ENCODE measurements at places on chromosomes 3 and 15. TPM values are rescaled to one million over a fixed set of nuclear protein-coding genes. Genes with fewer than 3 reads are reported as not detected.

POTEB3 gene
- not detected for total RNA-seq

RIOX2 gene
- 54.6 TPM for total RNA-seq

TNNC1 gene
- 8.5 TPM for total RNA-seq

PRSS50 gene
- total RNA-seq = not detected

INTS14 gene
- 41.9 TPM for total RNA-seq

LPP gene
- 0.04 TPM for total RNA-seq

ABHD2 gene
- total RNA-seq = 25.5 TPM

SI gene
- total RNA-seq = not detected

DIPK2A gene
- total RNA-seq = 18.4 TPM

LTF gene
- not detected for total RNA-seq

GRCh38 chr3:189202583-189202982 lies 30.8 kb downstream of the TPRG1 start:
- DNase-seq = no peak

DNA sequence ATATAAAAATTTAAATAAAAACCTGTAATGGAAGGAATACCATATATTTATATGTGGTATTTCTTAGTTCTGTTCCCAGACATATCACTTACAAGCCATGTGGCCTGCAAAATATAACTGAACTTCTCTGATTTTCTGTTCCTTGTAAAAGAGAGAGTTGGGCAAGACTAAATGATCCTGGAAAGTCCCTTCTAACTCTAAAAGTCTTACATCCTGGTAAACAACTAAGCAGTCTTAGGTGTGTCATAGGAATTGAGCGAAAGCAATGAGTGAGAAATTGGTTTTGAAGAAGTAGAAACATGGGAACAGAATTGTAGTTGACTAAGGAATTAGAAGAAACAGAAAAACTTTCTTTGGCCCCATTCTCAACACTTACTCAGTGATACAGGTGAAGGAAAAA lies 25.3 kb upstream of the IL20RB start:
- no peak for DNase-seq

DNA sequence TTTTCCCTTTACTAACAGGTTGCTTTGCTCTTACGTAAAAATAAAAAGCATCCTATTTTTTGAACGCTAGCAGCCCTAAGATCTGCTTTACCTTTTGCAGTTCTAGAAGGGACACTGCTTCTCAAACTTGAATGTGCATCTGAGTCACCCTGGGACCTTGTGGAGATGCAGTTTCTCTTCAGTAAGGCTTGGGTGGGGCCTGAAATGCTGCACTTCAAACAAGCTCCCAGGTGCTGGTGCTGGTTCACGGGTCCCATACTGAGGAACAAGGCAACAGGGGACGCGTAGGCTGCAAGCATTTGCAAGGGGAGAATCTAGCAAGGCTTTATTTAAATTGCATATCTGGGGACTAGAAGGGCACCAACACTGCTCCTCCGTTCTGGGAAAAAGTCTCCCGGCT lies 30.0 kb downstream of the MB21D2 start:
- no peak for DNase-seq

GRCh38 chr15:38130740-38131498 lies 121.7 kb upstream of the SPRED1 start:
- peak; percentile 72 for DNase-seq

DNA sequence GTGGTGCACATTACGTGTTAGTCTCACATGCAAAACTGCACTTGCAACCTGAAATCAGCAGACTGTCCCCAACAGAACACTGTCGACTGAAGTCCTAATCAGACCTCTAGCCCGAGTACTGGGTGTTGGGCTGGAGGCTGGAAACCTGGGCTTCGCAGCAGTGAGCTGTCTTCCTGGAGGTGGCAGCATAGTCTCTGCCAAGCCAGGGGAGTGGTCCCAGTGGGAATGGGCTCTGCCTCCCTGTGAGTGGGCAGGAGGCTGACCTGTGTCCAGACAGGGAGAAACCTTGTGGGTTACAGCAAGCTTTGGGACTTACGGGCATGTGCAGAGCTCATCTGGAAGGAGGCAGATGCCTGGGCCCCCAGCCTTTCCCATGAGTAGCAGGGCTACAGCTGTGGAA lies 38.2 kb upstream of the MYZAP start:
- DNase-seq = no peak

DNA sequence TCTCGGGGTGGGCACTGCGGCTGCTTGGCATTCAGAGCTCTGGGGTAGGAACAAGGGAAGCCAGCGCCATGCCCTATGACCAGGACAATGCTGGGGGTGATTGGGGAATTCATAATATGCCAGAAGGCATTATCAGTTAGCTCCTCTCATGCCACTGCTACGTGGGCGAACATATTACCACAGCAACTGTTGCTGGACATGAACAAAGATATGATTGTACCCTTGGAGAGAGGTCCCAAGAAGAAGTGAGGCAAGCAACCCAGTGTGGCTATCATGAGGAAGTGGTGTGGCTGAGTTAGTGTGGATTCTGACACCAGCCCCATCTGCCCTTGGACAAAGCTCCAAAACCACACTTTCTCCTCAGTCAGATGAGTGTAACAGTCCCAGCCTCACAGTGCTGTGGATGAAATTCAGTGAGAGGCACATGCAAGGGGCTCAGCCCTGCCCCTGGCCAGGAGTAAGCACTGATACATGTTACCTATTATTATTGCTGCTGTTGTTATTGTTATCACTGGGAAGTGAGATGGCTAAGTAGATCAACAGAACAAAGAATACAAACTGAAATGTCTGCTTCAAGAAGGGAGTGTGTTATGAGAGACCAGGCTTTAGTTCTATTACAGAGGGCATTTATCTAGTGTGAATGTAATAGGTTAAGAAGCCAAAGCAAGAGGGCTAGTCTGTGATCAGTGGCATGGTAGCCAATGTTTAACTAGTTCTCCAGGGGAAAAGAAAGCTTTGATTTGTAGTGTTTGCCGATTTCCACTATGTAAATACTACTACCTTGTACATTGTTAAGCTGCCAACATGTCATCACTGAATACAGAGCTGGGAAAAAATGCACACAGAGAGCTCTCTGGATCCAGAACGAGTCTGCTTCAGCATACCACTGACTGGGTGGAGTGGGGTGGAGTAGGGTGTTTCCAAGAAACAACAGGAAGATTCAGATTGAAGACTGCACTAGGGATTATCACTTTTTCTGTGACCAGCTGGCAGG lies 222.3 kb upstream of the EIF1B start:
- no peak for DNase-seq

- DNase-seq = peak; percentile 54
Measured at GRCh38 chr15:38699633-38700230, 135.1 kb upstream of the RASGRP1 start.

DNA sequence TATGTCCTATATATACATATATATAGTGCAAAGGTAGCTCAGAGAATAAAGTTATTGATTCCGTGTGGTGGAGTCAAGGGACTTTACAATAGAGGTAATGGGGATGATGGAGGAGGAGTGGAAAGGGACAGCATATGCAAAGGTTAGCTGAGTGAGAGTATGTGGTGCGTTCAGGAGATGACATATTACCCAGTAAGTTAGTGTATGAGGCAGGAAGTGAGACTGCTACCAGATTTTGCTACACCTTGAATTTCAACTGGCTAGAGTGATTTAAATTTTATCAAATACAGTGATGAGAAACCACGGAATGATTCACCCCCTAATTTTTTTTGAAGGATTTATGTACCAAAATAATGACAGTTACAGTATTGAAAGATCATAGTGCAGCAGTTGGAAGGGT lies 2.8 kb downstream of the ACTL6A start:
- no peak for DNase-seq

DNA sequence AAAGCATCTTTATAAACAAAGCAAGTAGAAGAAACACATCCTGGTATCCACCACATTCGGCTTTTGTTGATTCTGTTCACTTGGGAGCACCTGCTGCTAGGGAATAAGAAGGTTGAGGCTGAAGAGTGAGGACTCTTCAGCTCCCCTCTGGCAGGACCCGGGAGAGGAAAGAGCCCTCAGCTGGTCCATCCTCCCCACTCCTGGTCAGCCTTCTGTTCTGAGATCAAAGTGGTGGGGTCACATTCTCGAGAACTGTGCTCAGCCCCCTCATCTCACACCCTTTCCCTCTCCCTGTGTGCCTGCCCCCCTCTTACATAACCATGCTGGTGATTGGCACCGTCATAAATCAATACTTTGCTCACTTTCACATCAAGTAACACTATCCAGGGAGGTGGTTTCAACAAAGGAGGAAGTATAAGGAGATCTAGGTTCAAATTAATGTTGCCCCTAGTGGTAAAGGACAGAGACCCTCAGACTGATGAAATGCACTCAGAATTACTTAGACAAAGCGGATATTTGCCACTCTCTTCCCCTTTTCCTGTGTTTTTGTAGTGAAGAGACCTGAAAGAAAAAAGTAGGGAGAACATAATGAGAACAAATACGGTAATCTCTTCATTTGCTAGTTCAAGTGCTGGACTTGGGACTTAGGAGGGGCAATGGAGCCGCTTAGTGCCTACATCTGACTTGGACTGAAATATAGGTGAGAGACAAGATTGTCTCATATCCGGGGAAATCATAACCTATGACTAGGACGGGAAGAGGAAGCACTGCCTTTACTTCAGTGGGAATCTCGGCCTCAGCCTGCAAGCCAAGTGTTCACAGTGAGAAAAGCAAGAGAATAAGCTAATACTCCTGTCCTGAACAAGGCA lies at the start of gene NR1I2:
NR1I2 (plus strand) TSS at position 772 of the 869 bp plus-strand sequence.
- no peak for DNase-seq

DNA sequence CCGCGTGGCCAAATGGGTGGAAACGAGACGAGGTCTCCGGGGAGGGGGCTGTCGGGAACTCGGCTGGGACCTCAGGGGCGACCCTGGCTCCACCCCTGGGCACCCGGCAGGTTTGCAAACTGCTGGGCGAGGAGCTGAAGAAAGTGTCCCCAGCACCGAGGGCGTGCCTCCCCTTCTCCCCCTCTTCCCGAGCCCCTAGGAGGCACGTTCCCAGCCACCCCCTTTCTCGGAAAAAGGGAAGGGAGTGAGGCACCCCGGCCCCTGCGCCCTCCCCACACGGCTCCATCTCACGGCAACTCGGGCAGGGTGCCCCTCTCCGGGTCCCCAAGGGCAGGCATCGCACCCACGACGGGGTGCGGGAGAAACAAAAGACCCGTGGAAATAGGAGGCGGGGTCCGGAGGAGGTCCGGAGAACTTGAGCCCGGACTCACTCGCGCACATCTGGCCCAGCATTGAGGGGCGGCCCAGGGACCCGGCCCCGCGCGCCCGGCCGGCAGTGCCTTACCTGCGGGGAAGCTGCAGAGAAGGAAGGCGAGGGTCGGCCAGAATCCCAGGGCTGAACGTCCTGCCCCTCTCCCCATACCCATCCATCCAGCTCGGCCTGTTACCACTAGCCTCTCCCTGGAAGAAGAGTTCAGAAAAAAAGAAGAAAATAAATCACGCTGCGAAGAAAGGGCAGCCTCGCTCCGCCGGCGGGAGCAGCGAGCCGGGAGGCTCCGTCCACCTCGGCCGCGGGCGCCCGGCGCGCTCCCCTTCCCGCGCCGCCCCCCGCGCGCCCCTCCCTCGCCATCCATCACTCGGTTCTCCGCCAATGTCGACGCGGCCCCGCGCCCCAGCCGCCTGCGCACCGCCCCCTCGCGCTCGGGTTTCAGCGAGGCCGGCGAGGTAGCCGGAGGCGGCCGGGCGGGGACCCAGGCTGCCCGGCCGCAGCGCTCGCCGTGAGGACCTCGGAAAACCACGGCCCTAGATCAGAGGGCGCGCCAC lies 16.3 kb downstream of the RGMA start:
- peak; percentile 93 for DNase-seq

DNA sequence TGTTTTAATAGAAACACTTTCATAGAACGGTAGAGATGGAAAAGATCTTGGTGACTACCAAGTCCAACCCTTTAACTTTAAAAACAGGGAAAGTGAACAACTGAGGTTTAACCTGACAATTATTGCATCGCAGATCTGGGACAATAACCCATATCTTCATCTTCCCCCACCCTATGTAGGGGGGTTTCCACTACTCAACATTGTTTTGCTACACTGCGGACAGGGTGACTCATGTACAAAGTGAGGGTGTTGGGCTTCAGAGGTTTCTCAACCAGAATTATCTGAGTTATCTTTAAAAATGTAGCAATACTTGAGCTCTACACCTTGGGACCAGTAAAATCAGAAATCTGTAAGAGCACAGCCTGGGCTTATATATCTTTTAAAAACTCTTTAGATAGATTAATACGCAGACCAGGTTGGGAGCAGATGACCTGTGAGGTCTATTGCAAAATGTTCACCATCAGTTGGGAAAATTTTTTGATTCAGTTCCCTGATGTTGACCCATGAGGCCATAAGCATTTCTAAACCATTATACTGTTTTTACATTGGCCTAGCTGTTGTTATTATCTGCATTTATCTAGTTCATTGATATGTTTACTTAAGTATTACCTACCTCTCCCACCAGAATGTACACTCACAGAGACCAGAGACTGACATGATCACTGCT lies 103.6 kb upstream of the ICE2 start:
- no peak for DNase-seq

GRCh38 chr3:150170852-150171520 lies 200.3 kb upstream of the PFN2 start:
- DNase-seq = peak; percentile 88

DNA sequence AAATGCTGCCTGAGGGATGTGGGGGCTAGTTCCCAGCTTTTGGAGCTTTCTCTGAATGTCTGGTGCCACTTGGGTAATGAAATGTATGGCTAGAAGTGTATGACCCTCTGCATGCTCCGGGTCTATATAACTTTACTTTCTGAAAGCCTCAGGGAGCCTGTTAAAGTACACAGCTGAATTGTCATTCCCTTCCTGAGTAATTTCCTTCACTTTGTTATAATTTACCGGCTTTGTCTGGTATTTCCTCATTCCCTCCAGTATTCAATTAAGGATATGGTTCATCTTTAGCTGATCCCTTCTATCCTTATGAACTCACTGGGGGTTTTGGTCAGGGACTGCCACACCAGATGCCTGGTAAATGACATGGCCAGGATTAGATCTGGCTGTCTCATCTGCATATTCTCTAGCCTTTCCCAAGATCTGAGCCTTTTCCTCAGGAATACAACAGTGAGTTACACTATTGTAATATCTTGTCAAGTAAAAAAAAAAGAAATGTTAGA lies 620.3 kb downstream of the ZPLD1 start:
- DNase-seq = no peak

DNA sequence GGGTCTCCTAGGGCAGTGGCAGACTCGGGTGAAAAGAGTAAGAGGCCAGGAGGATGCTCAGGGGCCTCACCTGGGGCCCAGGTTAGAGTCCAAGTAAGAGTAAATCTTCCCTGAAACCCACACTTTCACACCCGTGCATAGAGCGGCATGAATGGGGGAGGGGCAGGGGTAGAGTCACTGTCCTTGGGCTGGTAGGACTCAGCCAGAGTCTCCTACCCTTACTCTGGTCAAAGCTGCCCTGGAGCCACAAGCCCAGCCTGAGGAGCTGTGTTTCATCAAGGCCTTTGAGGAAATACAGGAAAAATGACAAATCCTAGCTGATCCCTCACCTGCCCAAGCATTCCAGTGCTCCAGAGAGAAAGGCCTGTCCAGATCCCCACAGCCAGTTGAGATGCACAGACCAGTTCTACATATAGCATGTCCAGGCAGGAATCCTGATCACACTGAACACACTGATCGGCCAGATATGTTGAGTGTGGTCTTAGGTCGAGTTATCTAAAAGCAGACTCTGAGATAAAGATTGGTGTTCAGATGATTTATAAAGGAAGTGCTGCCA lies 16.7 kb upstream of the CTNNB1 start:
- no peak for DNase-seq

GRCh38 chr3:192332386-192333291 lies 394.7 kb downstream of the FGF12 start:
- no peak for DNase-seq

GRCh38 chr3:141632779-141633374 lies 105.2 kb upstream of the RNF7 start:
- DNase-seq = no peak

All from SJCRH30 (cell line).